ENCODE measurements at places on chromosomes 5 and 9. TPM values are rescaled to one million over a fixed set of nuclear protein-coding genes. Genes with fewer than 3 reads are reported as not detected.
A peak's percentile ranks its signal among the peaks of the same experiment; 100 is the strongest.

SLC1A1 gene
- total RNA-seq = 3.3 TPM

PDGFRB gene
- 104 TPM for total RNA-seq

EIF4E1B gene
- total RNA-seq = not detected

CDC23 gene
- 19.3 TPM for total RNA-seq

SLC35A4 gene
- total RNA-seq = 14.2 TPM

TLX3 gene
- not detected for total RNA-seq

SPACA9 gene
- total RNA-seq = 14.0 TPM

PLAC8L1 gene
- total RNA-seq = 0.82 TPM

GRCh38 chr5:127586811-127587210 lies 62.1 kb upstream of the CTXN3 start:
- H3K27me3 ChIP-seq = no peaks in the 10 kb centered on the region
- no peak overlapping the region for H3K27ac ChIP-seq
- no peaks in the 10 kb centered on the region for H3K36me3 ChIP-seq

- peaks cover 8% of the 10 kb centered on the region for H3K36me3 ChIP-seq
- no peaks in the 10 kb centered on the region for H3K27me3 ChIP-seq
- peak overlapping the region; percentile 79 for H3K27ac ChIP-seq
- H3K4me3 ChIP-seq = no peak overlapping the region
- H3K4me1 ChIP-seq = peaks cover 70% of the 10 kb centered on the region
- DNase-seq = no peak
Observed at GRCh38 chr9:109101810-109102209, 17.9 kb downstream of the TMEM245 start.

GRCh38 chr9:8477450-8477849 lies 677.9 kb upstream of the DMAC1 start:
- H3K4me1 ChIP-seq = no peaks in the 10 kb centered on the region
- H3K27ac ChIP-seq = no peak overlapping the region
- no peak overlapping the region for H3K4me3 ChIP-seq
- no peaks in the 10 kb centered on the region for H3K36me3 ChIP-seq

GRCh38 chr9:74985041-74985440 lies 32.3 kb upstream of the C9orf40 start:
- H3K4me1 ChIP-seq = no peaks in the 10 kb centered on the region
- no peak for DNase-seq
- H3K4me3 ChIP-seq = no peak overlapping the region
- no peak overlapping the region for H3K27ac ChIP-seq
- H3K36me3 ChIP-seq = no peaks in the 10 kb centered on the region

DNA sequence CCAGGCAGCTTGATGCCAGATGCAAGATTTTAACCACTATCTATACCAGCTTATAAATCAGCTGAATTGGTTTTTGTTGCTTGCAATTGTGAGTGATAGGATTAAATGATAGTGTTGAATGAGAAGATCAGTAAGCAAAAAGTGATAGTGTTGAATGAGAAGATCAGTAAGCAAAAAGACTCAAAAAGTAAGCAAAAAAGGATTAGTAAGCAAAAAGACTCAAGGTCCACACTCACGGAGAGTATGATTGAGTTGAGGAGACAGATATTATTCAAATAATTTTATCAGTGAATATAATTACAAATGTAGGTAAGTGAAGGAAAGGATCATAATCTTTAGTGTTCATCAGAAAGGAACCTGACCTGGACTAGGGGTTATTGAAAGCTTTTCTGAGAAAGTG lies 58.0 kb upstream of the ARRDC3 start:
- DNase-seq = no peak
- no peak overlapping the region for H3K27ac ChIP-seq
- H3K36me3 ChIP-seq = no peaks in the 10 kb centered on the region
- H3K27me3 ChIP-seq = no peaks in the 10 kb centered on the region
- H3K4me3 ChIP-seq = no peak overlapping the region
- H3K4me1 ChIP-seq = no peaks in the 10 kb centered on the region

DNA sequence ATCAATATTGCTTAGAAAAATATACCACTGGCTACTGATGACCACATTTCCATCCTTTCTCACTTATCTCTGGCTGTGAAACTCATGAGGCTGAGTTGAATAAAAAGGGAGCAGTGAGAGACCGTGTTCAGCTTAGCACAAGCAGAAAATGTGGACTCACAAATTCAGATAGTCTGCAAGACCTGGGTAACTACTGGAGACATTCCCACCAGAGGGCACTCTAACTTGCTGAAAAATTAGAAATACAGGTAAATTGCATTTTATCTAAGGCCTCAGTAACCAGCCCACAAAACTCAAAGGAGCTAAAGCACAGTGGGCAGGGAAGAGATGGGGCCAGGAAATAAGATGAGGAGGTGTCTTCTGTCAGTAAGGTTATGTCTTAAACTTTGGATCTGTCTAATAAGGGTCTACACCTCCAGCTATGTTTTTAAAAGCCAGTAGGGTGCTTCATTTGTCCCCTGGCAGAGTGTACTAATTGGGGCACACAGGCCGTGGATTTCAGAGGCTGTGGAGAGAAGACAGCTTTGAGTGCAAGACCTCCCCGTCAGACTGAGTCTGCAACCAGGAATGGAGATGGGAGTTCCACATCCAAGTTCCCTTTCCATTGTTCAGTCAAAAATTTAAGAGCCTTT lies 8.7 kb upstream of the NDUFB6 start:
- H3K27me3 ChIP-seq = no peaks in the 10 kb centered on the region
- H3K4me1 ChIP-seq = no peaks in the 10 kb centered on the region
- H3K36me3 ChIP-seq = no peaks in the 10 kb centered on the region
- no peak for DNase-seq

DNA sequence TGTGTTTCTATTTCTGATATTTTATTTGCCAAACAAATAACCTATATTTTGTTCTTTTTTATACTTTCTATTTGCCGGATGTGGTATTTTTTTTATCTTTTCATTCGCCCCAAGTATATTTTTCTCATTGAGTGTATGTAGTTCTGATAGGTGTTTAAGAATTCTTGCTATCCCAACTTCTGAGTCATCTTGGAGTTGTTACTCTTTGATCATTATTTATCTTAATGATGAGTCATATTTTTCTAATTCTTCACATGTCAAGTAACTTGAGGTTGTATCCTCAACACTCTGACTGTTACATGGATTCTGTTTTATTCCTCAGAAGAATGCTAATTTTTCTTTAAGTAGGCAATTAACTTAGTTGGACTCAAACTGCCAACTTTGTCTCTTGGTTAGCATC lies 498.1 kb downstream of the TLE1 start:
- DNase-seq = no peak
- H3K27ac ChIP-seq = no peak overlapping the region
- H3K4me1 ChIP-seq = no peaks in the 10 kb centered on the region
- no peaks in the 10 kb centered on the region for H3K36me3 ChIP-seq
- H3K4me3 ChIP-seq = no peak overlapping the region

DNA sequence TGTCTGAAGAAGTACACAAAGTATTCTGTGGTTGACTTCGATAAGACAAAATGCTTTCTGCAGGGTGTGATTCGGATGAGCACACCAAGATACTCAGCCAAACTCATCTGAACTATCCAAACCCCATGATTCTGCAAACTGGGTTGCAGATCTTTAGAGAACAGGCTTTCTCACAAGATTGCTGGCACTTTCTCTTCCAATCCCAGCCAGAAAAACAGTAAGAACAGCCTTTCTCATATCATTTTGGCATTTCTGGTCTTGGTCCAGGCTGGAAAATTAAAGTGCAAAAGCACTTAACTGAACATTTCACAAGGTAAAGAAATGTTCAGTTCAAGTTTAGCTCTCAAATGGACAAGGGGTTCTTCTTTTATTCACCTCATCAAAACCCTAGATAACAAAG lies 269.1 kb downstream of the NR2F1-AS1 start:
- H3K36me3 ChIP-seq = no peaks in the 10 kb centered on the region
- DNase-seq = no peak
- H3K27ac ChIP-seq = no peak overlapping the region
- H3K27me3 ChIP-seq = no peaks in the 10 kb centered on the region
- H3K4me3 ChIP-seq = no peak overlapping the region

GRCh38 chr5:56359809-56360685 lies 126.9 kb upstream of the ANKRD55 start:
- DNase-seq = no peak
- H3K27ac ChIP-seq = no peak overlapping the region
- no peaks in the 10 kb centered on the region for H3K27me3 ChIP-seq
- H3K4me3 ChIP-seq = no peak overlapping the region
- peaks cover 32% of the 10 kb centered on the region for H3K4me1 ChIP-seq
- no peaks in the 10 kb centered on the region for H3K36me3 ChIP-seq

GRCh38 chr9:61673247-61673646 lies 483.4 kb downstream of the SPATA31A7 start:
- peak; percentile 35 for DNase-seq
- H3K27ac ChIP-seq = no peak overlapping the region
- H3K36me3 ChIP-seq = no peaks in the 10 kb centered on the region
- no peaks in the 10 kb centered on the region for H3K4me1 ChIP-seq
- H3K4me3 ChIP-seq = no peak overlapping the region

DNA sequence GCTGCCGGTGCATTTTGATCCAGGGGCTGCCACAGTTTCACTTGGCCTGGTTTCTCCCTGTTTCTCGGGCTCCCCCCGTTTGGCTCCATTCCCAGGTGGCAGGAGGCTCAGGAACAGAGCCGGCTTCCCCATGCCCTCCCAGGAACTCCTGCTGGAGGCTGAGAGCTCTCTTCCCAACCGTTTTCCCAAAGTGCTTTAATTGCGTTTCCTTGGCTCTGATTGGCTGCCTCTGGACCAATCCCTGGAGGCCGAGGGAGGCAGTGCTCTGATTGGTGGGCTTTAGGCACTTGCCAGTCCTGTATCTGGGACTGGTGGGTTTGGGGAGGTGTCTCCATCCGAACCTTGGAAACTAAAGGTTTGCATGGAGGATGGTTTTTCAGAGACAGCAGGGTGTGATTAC lies 4.9 kb downstream of the TSPAN17 start:
- no peaks in the 10 kb centered on the region for H3K27me3 ChIP-seq
- H3K27ac ChIP-seq = no peak overlapping the region
- H3K4me3 ChIP-seq = no peak overlapping the region
- DNase-seq = no peak
- no peaks in the 10 kb centered on the region for H3K36me3 ChIP-seq
- H3K4me1 ChIP-seq = no peaks in the 10 kb centered on the region

Data from sigmoid colon (tissue), 7 donors.